ENCODE measurements at places on chromosomes 11 and 22.

GRCh38 chr11:73409431-73409830 is 33.2 kb downstream of the RELT start:
- DNase-seq = no peak

GRCh38 chr22:42343531-42344081 is 73.2 kb upstream of the TCF20 start:
- DNase-seq = no peak

- peak; percentile 88 for DNase-seq
Measured at GRCh38 chr11:12841946-12842630, 167.0 kb upstream of the RASSF10 start.

- no peak for DNase-seq
Measured at GRCh38 chr11:80816966-80817365, 1376.1 kb upstream of the TENM4 start.

GRCh38 chr22:42654436-42655073 is 5.4 kb upstream of the CYB5R3 start:
- DNase-seq = no peak

GRCh38 chr22:30186041-30186440 is 60.5 kb downstream of the LIF start:
- no peak for DNase-seq

DNA sequence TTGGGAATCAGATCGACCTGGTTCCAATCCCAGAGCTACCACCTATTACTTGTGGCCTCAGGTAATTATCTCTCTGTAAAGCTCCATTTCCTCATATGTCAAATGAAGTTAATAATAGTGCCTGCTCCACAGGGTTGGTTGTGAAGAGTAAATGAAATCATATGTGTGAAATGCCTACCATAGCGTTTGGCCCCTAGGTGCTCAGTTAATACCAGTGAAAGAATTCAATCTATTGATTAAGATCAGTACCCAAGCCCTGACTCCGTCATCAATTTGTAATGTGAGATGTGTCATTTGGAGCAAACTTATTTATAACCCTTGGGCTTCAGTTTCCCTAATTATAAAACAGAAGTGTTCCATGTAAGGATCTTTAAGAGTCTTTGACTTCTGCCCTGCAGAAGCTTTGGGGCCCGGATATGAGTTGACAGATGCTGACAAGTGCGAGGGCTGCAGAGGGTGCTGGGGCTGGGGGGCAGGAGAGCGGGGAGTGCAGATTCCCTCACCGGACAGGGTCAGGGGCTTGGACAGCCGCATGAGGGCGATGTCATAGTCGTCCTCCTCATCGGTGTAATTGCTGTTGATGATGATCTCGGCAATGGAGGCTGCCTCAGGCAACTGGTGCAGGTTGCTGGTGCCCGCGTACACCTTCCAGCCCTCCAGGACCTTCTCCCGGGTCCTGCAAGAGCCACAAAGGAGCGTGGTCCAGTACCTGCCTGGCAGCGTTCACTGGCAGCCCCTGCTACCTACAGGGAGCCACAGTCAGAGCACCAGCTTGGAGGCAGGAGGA is 20.9 kb downstream of the TMPRSS13 start:
- DNase-seq = no peak

GRCh38 chr22:23782252-23782651 is 4.5 kb upstream of the SMARCB1 start:
- DNase-seq = no peak

Data from glomerular endothelial cell (primary cell).